ENCODE measurements at places on chromosomes 7 and 10. TPM values are rescaled to one million over a fixed set of nuclear protein-coding genes. Genes with fewer than 3 reads are reported as not detected.
A peak's percentile ranks its signal among the peaks of the same experiment; 100 is the strongest.

DNA sequence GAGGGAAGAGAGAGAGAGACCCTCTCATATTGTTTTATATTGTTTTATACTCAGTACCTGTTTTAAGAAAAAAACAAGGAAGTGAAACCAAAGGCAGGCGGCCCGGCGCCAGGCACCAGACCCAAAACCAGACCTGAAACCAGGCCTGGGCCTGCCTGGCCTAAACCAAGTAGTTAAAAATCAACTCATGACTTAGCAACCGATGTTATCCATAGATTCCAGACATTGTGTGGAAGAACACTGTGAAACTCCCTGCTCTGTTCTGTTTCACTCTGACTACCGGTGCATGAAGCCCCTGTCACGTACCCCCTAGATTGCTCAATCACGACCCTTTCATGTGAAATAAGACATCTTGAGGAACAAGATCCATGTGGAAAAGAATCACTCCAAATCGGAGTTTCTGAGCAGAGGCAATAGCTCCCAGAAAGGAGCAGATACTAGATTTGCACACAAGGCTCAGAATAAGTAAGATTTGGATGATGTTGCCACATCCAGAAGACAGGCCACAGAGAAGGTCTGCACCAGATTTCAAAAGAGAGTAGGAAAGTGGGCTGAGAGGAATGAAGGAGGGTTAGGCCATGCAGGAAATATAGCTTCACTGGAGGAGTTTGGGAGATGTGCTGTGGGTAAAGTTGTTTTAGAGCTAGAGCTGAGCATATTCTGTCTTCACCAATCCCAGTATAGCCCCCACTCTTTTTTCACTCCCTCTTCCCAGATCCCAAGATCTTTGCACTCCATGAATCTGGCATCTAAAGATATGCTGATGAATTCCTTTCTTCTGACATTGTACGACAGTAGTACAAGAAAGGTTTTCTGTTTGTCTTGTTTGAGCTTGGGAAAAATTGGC, 8.8 kb upstream of the ZNF248 start:
- no peaks in the 10 kb centered on the region for H3K27me3 ChIP-seq
- no peaks in the 10 kb centered on the region for H3K4me1 ChIP-seq
- H3K27ac ChIP-seq = no peak overlapping the region
- no peaks in the 10 kb centered on the region for H3K36me3 ChIP-seq
- H3K4me3 ChIP-seq = no peak overlapping the region

GRCh38 chr10:79250259-79250658, 97.0 kb upstream of the PPIF start:
- no peak overlapping the region for H3K27ac ChIP-seq
- H3K36me3 ChIP-seq = no peaks in the 10 kb centered on the region
- H3K4me3 ChIP-seq = no peak overlapping the region

Gene TNPO3
- 29.0 TPM for total RNA-seq

GRCh38 chr7:3924277-3924676, 623.2 kb downstream of the SDK1 start:
- no peaks in the 10 kb centered on the region for H3K36me3 ChIP-seq
- H3K4me1 ChIP-seq = no peaks in the 10 kb centered on the region
- no peak overlapping the region for H3K27ac ChIP-seq
- H3K4me3 ChIP-seq = no peak overlapping the region
- no peak for DNase-seq
- no peaks in the 10 kb centered on the region for H3K27me3 ChIP-seq

- no peaks in the 10 kb centered on the region for H3K27me3 ChIP-seq
- H3K36me3 ChIP-seq = no peaks in the 10 kb centered on the region
- H3K4me3 ChIP-seq = no peak overlapping the region
- no peak for DNase-seq
Observed at GRCh38 chr10:119373294-119374102, 166.1 kb downstream of the GRK5 start.

Gene AGAP5
- 9.1 TPM for total RNA-seq

DNA sequence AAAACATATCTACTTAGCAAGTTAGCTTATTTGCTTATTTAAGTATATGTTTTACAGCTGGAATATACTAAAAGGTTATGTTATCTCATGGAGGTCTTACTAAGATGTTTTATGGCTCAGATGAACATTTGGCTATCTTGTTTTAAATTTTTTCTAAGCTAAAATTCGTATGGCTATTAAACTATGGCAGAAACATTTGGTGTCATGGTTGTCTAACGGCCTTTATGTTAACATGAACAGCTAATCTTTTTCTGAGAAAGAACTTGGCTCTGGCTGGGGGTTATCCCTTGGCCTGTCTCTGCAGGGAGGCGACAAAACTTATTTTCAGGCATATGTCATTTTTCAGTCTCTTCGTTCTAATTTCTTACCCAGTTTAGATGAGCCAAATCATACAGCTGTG, 101.5 kb upstream of the MTPN start:
- H3K27me3 ChIP-seq = no peaks in the 10 kb centered on the region
- no peak overlapping the region for H3K4me3 ChIP-seq
- no peak overlapping the region for H3K27ac ChIP-seq
- no peaks in the 10 kb centered on the region for H3K4me1 ChIP-seq
- H3K36me3 ChIP-seq = no peaks in the 10 kb centered on the region

Gene HABP2
- total RNA-seq = not detected

GRCh38 chr10:71009126-71009525, 120.8 kb upstream of the PCBD1 start:
- no peaks in the 10 kb centered on the region for H3K36me3 ChIP-seq
- no peaks in the 10 kb centered on the region for H3K27me3 ChIP-seq

Gene SLC26A3
- not detected for total RNA-seq

- H3K4me3 ChIP-seq = no peak overlapping the region
- no peaks in the 10 kb centered on the region for H3K27me3 ChIP-seq
- no peak overlapping the region for H3K27ac ChIP-seq
- H3K4me1 ChIP-seq = peaks cover 13% of the 10 kb centered on the region
Observed at GRCh38 chr7:12729112-12729511, 41.7 kb downstream of the ARL4A start.

- H3K27me3 ChIP-seq = no peaks in the 10 kb centered on the region
- no peak overlapping the region for H3K4me3 ChIP-seq
- no peaks in the 10 kb centered on the region for H3K36me3 ChIP-seq
- H3K4me1 ChIP-seq = peaks cover 46% of the 10 kb centered on the region
- DNase-seq = no peak
Observed at GRCh38 chr7:25615593-25615992, 387.3 kb upstream of the NPVF start.

GRCh38 chr7:118183428-118183785, 557 bp upstream of the LSM8 start:
- H3K27ac ChIP-seq = peak overlapping the region; percentile 94

Gene ENKUR
- not detected for total RNA-seq

DNA sequence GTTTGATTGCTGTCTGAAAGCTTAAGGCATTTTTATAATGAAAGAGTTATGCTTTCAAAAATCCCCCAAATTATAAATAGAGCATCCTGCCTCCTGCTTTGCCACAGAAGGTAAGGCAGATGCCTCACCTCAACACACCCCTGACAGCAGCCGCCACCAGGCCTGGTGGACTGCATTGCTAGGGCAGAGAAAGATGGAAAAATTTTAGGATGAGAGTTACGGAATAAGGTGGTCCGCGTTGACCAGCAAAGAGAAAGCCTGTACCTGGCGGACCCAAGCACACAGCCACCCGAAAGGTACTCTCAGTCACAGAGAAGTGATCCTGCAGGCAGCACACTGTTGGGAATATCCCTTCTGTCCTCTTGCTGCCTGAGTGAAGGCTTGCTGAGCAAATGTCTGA, 360.4 kb upstream of the SHH start:
- no peak overlapping the region for H3K4me3 ChIP-seq
- H3K27ac ChIP-seq = no peak overlapping the region
- no peaks in the 10 kb centered on the region for H3K4me1 ChIP-seq
- DNase-seq = no peak
- H3K27me3 ChIP-seq = no peaks in the 10 kb centered on the region

Gene TMEM273
- total RNA-seq = 1.8 TPM

Gene CC2D2B
- not detected for total RNA-seq

GRCh38 chr7:81181066-81181465, 262.2 kb upstream of the SEMA3C start:
- no peak for DNase-seq
- H3K27ac ChIP-seq = no peak overlapping the region
- no peak overlapping the region for H3K4me3 ChIP-seq
- H3K36me3 ChIP-seq = no peaks in the 10 kb centered on the region

Gene AKR1B15
- not detected for total RNA-seq

DNA sequence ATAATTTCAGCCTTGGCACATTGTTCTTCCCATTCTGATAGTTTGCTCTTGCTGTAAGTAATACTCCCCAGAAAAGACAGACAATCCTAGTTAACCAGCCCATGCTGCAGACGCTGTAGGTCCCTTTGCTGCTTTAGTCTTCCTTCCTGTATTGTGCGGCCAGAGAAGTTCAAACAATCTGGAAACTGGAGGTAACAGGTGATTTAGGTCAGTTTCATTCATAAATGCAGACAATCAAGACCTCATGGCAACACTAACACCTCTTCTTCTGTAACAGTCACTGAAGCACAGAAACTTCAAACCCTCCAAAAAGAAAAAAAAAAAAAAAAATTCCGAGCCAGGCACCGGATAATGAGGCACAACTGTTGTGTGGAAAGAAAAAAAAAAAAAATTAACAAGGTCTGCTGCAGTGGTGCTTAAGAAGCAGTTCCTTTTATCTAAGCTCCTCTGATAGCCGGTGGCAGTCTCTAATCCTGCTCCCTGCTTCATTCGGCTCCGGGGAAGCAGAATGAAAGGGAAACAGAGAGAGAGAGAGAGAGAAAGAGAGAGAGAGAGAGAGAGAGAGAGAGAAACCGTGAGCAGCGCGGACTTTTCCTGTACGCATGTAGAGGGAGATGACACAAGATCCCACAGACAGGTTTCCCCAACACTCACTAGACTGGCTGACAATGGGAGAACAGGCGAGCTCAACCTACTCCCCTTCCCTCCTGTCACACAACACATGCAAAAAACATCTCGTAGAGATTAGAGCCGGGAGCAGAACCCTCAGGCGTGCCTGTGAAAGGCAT, at the start of gene SEMA3A:
TSS of gene SEMA3A (minus strand) at position 306 of the 788 bp plus-strand sequence. CDS start at position 103, 203 bp downstream.
- peak; percentile 46 for DNase-seq
- H3K36me3 ChIP-seq = no peaks in the 10 kb centered on the region
- H3K27me3 ChIP-seq = no peaks in the 10 kb centered on the region

GRCh38 chr10:97072851-97073665, 112.7 kb downstream of the SLIT1 start:
- H3K27ac ChIP-seq = no peak overlapping the region
- H3K4me3 ChIP-seq = no peak overlapping the region
- H3K4me1 ChIP-seq = no peaks in the 10 kb centered on the region
- DNase-seq = peak; percentile 77
- H3K27me3 ChIP-seq = no peaks in the 10 kb centered on the region

Gene PLEKHS1
- total RNA-seq = 0.08 TPM

DNA sequence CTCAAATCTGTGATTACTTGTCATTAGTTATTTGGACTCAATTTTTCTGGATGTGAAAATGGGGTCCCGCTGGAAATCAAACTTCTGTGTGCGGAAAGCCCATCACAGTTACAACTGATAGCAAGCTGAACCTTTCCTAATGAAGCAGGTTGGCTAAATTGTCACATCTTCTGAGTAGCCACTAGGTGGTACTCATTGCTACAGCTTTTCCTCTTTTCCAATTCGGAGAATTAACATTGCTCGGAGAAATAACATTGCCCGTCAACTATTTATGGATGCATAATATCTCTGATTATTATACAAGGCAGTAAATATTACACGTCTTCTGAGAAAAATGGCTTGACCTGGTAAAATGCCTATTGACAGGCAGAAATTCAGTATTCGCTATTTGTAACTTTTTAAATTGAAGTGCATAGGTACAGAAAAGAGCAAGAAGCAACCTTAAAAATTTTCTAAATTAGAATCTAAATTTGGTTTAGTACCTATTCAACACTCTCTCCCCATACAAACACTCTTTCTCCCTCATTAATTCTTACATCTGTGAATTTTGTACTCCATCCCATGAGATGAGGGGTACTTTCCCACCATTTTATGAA, 17.3 kb upstream of the BLOC1S2 start:
- H3K4me1 ChIP-seq = no peaks in the 10 kb centered on the region
- no peaks in the 10 kb centered on the region for H3K36me3 ChIP-seq
- DNase-seq = no peak
- no peak overlapping the region for H3K4me3 ChIP-seq

- H3K27me3 ChIP-seq = no peaks in the 10 kb centered on the region
- DNase-seq = peak; percentile 97
- H3K27ac ChIP-seq = peak within 1 kb of the TSS; percentile 91
- H3K4me1 ChIP-seq = peaks cover 12% of the 10 kb centered on the region
Observed at GRCh38 chr7:100705753-100706671, at the start of gene POP7. POP7 (plus strand) TSS chr7:100706121; CDS start chr7:100706831, 710 bp downstream.

Gene PRTFDC1
- total RNA-seq = 0.51 TPM

DNA sequence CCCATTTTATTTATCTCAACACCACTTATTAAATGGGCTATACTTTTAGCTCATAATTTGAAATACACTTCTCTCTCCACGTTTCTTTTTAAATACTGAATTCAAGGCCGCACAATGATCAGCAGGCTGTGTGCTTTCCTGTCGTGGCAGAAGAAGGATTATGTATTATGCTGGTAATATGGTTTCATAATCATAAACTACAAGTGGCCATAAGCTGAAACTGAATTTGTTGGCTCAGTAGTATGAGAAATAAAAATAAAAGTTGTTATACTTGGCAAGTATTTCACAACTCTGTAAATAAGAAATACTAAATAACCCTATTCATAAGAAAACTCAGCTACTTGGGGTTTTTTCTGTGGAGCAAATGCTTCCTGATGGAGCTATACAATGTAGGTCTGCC, 313.6 kb downstream of the DOCK4 start:
- H3K4me1 ChIP-seq = no peaks in the 10 kb centered on the region
- no peaks in the 10 kb centered on the region for H3K27me3 ChIP-seq
- H3K4me3 ChIP-seq = no peak overlapping the region
- no peak for DNase-seq
- no peaks in the 10 kb centered on the region for H3K36me3 ChIP-seq

Gene ATRNL1
- total RNA-seq = not detected
